ENCODE measurements at places on chromosomes 16 and 17.

GRCh38 chr16:86384263-86384649 lies 126.1 kb upstream of the FOXF1 start:
- no peak for DNase-seq

DNA sequence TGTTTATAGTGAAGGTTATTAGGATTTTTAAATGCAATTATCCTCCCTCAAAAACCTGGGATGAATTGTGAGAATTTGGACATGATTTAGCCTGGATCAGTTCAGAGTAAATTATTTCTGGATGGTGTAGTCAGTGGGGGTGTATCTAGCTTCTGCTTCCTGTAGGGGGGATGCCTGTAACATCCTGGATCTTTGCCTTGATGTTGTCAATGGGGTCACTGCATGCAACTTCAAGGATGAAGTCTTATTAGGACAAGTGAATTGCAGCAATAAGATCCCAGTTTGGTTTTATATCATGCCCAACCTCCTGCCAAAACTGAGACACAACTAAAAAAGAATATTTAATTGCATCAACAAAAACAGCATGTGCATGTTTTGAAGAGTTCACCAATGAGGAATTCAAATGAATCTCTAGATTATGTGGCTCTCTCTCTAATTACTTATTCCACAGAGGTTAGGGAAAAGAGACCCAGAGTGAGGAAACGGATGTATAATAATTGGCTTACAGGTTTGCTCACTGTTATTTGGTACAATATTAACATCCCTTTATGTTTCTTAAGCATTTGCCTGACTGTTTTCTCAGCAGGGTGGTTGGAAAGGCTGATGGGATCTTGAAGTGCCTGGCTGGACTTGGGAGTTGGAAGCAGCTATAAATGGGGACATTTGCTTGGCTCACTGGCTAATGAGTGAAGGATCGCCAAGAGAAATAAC lies 159.8 kb downstream of the HS3ST3B1 start:
- no peak for DNase-seq

GRCh38 chr16:55411231-55411630 lies 67.8 kb upstream of the MMP2 start:
- no peak for DNase-seq

GRCh38 chr16:85615852-85616606 lies 2.9 kb downstream of the GSE1 start:
- DNase-seq = peak; percentile 79

- no peak for DNase-seq
Measured at GRCh38 chr16:19527161-19527560, 3.4 kb downstream of the CCP110 start.

DNA sequence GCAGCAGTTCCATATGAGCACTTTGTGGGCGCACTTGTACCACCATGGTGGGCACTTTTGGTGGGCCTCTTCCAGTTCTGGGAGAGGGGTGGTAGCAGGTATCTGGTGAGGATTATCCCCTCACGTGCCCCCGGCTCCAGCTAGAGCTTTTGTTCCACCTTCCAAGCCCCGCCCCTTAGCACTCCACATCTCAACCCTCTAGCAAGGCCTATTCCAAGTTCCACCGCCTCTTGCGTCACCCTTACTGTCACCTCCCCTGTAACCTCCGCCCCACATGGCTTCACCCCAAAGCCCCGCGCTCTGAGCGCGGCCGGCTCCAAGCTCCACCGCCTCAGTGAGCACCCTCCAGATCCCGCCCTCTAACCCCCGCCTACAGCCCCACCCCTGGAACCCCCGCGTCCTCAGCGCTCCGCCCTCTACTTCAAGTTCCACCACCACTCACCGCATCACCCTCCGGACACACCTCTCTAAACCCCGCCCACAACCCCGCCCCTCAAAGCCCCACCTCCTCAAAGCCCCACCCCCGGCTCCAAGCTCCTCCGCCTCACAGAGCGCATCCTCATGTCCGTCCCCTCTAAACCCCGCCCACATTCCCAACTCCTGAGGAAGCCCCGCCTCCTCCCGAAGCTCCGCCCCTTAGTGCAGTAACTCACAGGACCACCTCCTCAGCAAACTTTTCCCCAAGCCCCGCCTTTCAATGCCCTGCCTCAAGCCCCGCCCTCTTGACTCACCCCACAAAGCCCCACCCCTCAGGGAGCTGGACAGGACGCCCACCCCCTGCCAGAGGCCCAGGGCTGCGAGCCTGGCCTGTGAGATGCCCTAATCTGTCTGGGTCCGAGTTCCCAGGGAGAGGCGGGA lies 11.1 kb downstream of the SCN4A start:
- peak; percentile 77 for DNase-seq

DNA sequence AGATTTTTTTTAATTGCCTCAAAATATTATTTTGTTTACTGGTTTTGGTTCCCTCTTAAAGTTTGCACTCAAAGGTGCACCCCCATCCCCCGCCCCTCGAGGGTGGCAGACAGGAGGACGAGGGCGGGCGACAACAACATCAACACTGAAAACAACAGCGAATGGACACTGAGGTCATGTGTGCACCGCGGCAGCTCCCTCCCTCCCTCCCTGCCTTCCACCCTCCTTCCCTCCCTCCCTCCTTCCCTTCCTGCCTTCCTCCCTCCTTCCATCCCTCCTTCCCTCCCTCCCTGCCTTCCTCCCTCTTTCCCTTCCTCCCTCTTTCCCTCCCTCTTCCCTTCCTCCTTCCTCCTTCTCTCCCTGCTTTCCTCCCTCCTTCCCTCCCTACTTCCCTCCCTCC lies 1.5 kb upstream of the OSGIN1 start:
- DNase-seq = no peak

DNA sequence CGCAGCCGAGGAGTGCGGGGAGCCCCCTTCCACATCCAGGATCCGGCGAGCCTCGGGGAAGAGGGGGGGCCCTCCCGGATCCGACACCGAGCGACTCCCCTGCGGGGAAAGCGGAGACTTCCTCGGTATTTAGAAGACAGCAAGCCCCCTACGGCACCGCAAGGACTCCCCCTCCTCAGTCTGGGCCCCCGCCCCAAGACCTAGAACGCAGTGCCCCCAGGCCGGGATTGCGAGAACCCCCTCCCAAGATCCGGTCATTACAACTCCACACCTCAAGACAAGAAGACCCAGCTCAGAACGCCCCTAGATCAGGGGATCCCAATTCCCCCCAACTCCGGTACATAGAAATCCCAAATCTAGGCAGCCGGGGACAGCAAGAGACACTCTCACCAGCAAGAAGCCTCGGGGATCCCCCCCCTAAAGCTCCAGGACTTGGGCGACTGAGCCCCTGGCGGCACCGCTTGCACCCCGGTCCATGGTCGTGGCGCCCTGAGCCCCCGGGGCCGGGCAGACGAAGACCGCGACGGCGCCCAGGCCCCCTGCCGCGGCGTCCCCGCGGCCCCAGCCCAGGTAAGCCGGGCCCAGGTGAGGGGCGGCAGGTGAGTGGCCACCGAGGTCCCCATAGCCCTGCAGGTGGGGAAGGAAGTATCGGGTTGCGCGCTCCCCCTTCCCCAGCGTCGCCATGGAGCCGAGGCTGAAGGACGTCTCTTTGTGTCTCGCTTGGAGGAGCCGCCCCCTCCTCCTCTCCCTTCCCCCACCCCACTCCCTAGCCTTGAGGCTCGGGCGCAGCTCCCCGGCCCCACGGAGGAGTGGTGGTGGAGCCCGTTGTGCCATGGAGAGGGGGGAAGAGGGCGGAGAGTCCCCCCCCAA lies 641 bp downstream of the SBK1 start:
- DNase-seq = no peak

- peak; percentile 7 for DNase-seq
Measured at GRCh38 chr17:72119077-72119872, 1.5 kb upstream of the SOX9 start.

DNA sequence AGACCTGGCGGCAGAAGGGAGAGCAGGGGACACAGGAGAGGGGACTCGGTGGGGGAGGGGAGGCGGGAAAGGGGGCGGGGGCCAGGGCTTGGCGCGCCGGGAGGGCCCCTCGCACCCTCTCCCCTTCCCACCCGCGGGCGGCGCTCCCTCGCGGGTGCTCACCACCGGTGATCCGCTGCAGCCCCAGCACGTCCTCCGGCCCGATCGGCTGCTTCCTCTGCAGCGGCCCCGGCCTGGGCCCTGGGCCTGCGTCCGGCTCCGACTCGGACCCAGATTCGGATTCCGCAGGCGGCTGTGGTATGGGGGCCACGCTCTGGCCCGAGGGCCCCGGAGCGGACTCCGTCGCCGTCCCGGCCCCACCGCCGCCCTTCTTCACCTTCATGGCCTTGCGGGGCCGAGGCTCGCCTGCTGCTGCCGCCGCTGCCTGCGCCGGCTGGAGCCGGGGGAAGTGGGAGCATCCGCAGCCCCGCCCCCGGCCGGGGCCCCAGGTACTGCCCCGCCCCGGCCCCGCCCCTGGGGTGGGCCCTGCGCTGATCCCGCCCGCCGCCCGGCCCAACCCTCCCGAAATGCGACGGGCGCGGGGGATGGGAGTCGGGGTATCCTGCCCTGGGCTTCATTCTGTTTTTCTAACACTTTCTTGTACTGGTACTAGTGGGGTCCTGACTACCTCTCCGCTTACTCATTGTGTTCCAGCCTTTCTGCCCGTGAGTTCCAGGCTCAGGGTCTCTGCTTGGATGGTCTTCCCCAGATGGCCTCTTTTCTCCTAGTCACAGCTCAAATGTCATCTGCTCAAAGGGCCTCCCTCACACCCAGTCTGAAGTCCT lies at the start of gene UNC119:
TSS of gene UNC119 (minus strand) at position 449 of the 824 bp plus-strand sequence. CDS start at position 382, 67 bp downstream.
- peak; percentile 90 for DNase-seq

DNA sequence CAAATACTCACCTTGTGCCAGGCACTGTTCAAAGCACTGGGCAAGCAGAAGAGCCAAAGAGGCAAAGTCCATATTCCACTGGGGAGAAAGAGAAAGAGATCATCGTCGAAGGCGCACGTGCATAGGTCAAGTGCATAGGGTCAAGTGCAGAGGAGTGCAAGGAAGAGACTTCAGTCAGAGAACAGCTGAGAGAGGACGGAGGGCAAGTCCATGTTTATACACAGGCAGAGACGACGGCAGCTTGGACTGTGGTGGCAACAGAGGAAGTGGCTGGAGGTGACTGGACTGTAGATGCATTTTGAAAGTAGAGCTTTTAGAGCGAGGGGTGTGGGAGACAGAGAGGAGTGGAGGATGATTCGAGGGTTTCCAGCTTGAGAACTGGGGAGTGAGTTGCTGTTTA lies 74.7 kb upstream of the SDK2 start:
- no peak for DNase-seq

GRCh38 chr16:15539197-15539596 lies 103.8 kb downstream of the MARF1 start:
- no peak for DNase-seq
